ENCODE measurements at places on chromosomes 1 and 21.
A peak's percentile ranks its signal among the peaks of the same experiment; 100 is the strongest.

GRCh38 chr1:161192476-161193465, 6.1 kb downstream of the ADAMTS4 start:
- peak; percentile 47 for DNase-seq

GRCh38 chr1:160877221-160877620, 7.8 kb downstream of the ITLN1 start:
- no peak for DNase-seq

DNA sequence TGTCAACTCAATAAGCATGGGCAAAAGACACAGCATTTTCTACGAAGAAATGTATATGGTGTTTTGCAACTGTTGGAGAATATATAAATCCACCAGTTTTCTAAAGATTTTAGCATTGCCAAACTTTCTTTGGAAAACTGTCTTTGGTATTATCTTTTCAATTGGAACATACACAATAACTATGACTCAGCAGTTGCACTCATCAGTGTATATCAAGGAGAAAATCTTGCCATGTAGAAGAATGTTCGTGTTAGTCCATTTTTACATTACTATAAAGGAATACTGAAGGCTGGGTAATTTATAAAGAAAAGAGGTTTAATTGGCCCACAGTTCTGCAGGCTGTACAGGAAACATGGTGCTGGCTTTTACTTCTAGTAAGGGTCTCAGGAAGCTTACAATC, 41.1 kb downstream of the PRKAA2 start:
- DNase-seq: no peak

GRCh38 chr1:15001317-15001915, 152.1 kb upstream of the TMEM51 start:
- DNase-seq: no peak

- DNase-seq: no peak
Observed at GRCh38 chr1:77412069-77412819, 130.4 kb downstream of the AK5 start.

- DNase-seq: peak; percentile 71
Observed at GRCh38 chr1:25562101-25562927, 18.9 kb downstream of the LDLRAP1 start.

DNA sequence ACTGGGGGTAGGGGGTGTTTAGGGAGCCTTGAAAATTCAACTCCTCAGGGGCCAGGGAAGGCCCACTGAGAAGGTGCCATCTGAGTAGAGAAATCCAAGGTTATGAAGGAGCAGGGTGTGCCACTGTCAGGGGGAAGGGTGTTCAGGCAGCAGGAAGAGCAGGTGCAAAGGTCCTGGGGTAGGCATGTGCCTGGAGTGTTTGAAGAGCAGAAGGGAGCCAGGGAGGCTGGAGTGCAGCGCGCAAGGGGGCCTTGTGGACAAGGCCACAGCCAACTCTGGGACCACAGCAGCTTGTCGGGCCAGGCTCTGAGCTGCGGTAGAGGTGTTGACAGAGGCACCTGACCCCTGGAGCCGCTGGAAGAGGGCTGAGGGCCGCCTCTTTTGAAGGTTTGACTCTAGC, 19.3 kb downstream of the ACTL8 start:
- no peak for DNase-seq

DNA sequence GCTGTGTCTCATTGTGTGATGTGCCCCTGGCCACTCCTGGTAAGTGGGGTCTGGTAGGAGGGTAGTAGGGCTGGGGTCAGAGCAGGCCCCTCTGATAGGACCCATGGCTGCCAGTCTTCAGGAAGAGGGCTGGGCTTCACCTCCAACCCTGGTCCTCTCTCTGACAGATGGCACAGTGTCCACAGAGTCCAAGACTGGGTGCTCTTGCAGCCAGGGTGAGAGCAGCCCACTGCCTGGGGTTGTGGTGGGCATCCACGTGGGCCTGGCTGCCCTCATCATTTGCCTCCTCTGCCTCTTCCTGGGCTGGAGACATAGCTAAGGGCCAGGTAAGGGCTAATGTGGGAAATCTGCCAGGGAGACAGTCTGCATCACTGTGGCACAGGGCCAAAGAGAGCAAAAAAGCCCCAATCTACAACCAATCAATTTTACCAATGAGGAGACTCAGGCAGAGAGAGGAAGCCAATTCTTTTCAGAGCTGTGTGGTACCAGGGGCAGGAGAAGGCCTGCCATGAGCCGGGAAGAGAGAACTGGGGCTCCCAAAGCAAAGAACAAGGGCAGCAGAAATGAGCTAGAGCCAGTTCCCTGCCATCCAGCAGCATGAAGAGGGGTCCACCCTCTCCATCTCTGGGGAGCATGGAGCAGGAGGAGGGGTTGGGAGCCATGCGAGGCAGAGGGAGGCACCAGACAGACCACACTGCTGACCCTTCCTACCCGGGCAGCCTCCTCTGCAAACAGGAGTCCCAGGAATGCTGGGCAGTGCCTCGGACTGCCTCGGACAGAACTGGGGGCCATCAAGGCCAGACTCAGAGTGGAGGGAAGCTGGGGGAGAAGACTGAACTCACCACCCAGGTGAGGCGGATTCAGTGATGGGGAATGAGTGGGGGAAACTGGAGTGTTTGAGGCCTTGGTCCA, 26.8 kb downstream of the SLC27A3 start:
- no peak for DNase-seq

- DNase-seq: no peak
Observed at GRCh38 chr1:201011616-201012015, 11.9 kb downstream of the KIF21B start.

- peak; percentile 11 for DNase-seq
Observed at GRCh38 chr1:50348449-50349241, 74.6 kb downstream of the DMRTA2 start.

GRCh38 chr1:42176902-42177519, 12.5 kb upstream of the GUCA2A start:
- no peak for DNase-seq

DNA sequence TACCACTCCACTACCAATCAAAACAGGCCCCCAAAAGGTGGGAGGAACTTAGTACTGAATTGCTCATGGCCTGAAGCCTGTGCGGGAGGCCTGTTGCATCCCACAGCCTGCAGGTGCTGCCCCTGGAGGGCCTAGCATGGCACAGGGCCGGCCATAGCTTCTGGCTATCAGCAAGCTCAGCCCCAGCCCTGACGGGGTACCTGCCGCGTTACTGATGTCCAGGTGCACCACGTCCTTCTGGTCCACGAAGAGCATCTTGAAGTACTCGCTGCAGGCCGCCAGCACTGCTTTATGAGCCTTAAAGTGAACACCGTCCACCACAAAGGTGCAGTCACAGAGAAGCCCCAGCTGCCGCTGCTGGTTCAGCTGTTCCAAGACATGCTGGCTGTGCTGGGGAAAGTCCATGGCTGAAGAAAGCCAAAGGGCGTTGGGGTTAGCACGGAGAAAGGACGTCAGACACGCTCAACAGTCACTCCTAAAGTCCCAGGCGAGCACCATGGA, 27.8 kb downstream of the ZBTB17 start:
- DNase-seq: no peak

DNA sequence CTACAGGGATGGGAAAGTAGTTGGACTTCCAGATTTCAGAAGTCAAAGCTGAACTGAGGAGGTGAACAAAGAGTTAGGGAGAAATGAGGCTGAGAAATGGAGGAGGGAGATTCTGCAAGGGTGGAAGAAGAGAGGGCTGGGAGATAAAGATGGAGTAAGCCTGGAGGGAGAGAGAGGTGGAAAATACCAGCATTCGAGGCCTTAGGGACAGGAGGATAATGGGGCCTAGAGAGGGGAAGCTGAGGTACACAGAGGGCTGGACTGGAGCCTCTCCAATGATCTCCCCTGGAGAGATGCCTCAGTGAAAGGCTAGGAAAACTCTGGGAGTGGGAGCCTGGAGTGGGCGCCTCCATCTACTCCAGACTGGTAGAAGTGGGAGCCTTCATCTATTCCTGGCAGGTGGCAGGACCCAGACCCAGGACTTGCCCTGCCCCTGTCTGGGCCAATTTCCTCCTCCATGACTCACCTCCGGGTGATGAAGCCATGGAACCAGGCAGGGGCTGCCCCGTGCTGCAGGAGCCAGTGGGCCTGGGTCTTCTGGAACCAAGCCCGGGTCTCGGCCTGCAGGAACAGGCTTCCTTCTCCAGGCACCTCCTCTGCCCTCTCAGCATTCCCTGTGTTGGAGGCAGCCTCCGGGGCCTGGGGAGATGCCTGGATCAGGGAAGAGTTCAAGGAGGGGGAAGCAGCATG, 1.9 kb downstream of the SH2D2A start:
- DNase-seq: peak; percentile 55

- no peak for DNase-seq
Observed at GRCh38 chr21:34911360-34911759, 137.7 kb downstream of the RUNX1 start.

DNA sequence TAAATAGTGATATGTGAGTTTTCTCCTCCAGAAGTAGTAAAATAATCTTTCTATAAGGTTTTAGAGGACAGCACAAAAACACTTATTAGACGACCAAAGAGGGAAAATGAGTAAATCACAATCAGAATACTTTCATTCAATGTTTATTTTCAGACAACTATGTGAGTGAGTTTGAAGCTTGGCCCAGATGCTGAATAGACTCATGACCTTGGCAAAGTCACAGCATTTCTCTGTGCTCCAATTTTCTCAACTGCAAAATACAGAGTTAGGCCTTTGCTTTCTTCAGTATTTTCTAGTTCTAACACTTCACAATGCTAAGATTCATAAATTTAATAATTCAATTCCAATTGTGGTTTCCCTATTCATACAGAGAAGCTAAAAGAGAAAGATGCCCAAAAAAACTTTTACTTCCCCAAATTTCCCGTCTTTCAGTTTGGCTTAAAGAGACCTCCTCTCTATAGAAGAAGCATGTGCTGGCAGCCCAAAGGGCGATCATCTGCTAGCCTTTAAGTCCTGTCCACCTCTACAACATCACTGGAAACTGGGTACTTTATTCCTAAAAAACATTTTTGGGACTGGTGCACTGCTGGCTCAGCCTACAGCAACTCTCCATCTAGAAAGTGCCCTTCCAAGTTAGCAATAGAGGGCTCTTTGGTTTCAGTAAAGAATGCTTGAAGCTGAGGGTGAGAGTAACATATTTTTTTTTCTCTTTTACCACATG, 116.8 kb upstream of the GORAB start:
- no peak for DNase-seq

DNA sequence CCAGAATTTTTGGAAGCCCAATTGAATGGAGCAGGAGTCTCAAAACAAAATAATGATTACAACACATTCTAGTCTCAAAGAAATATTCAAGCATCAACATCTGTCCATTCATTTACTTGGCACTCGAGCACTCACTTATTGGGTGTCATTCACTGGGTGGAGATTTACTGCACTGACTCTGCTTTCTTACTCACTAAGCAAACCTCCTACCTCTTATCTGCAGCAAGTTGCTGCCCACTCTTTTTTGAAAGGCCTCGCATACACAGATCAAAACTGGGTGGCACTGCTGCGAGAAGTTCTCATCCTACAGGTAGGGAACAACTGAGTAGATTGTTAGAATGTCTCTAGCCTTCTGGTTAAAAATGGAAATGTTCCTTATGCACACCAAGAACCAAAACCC, 18.0 kb downstream of the RHBDL2 start:
- DNase-seq: no peak

DNA sequence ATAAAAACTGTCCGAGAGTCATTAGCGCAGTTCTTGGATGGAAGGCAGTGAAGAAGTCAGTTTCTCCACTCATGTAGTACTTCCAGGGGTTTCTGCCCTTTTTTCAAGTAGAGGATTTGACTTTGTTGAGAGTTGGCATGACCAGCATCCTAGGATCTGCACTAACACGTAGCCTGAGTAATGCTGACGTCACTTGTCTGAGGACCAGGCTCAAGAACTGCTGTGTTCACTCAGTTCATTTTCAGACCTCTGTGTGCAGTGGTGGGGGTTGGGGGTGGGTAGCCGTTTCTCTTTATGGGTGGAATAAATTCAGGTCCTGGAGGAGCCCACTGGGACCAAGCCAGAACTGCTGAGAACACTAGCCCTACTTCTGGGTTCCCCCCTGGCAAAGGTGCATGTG, 53.3 kb downstream of the MRPS6 start:
- no peak for DNase-seq

DNA sequence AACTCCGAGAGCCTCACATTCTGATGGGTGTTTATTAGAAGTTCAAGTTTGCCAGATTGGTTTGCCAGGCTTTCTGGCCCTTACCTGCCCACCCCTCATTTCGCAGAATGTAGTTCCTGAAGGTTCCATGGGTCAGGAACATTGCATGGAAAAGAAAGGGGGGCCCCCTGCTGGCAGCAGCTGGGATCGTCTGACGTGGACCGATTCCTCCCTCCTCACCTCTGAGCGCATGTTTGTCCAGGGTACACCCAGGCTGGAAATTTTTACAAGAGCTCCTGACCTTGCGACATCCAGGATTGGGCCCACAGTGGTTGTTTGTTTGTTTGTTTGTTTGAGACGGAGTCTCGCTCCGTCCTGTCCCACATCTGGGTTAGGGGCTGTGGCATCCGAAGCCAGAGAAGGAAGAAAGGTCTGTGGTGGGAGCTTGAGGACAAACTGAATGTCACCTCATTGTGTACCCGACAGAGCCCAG, 126.0 kb upstream of the TMEM51 start:
- no peak for DNase-seq

- DNase-seq: no peak
Observed at GRCh38 chr1:221863635-221864034, 121.7 kb upstream of the DUSP10 start.

- no peak for DNase-seq
Observed at GRCh38 chr1:19013826-19014548, 57.5 kb upstream of the IFFO2 start.

DNA sequence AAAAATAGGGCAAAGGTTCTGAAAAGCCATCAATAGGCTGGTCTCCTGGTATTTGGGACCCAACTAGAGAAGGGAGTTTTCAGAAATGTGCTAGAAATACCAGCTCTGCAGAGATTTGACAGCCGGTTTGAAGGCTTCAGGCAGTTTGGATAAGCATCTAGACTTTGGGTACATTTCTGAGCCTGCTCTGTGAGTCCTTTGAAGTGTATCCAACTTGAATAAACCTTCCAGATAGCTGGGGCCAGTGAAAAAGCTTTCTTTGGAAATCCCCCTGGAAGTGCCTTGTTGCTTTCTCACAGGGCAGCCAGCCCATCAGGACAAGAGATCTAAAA, 6.4 kb upstream of the PEF1 start:
- no peak for DNase-seq

DNA sequence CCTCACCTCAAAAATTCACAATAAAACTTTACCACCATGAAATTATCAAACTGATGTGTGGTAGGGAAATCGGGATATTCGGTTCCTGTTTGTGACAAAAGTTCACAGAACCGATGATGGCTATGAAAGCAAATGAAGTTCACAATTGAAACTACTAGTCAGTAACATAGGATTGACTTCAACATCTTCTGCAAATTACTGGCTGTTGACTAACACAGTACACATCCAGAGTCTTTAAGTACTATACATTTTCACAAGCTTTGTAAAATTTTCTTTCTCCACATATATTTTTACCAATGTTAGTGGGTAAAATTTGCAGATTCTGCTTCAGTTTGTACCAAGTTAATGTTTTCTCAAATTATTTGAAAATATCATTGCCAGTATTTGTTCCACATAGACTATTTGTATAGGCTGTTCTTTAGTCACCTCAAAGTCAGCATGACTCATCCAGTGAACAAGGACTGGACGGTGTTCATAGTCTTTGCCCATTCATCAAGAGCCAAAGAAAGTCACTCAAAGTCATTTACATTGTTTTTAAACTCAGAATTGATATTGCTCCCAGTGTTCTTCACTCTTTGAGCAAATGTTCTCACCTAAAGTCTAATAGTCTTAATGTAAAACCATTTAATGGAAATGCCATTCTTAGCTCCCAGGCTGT, 213.4 kb downstream of the USP25 start:
- DNase-seq: no peak
